ENCODE measurements at places on chromosomes 5 and 9. TPM values are rescaled to one million over a fixed set of nuclear protein-coding genes. Genes with fewer than 3 reads are reported as not detected.

GRCh38 chr9:60546406-60546805, 367.8 kb upstream of the SPATA31A5 start:
- DNase-seq, result no peak
- H3K4me3 ChIP-seq, result no peak overlapping the region
- H3K27ac ChIP-seq, result no peak overlapping the region
- no peaks in the 10 kb centered on the region for H3K27me3 ChIP-seq
- no peaks in the 10 kb centered on the region for H3K4me1 ChIP-seq

GRCh38 chr9:135591506-135592330, 30.2 kb downstream of the PAEP start:
- H3K27me3 ChIP-seq, result peaks cover 16% of the 10 kb centered on the region
- DNase-seq, result no peak
- no peak overlapping the region for H3K4me3 ChIP-seq
- no peaks in the 10 kb centered on the region for H3K36me3 ChIP-seq
- H3K4me1 ChIP-seq, result no peaks in the 10 kb centered on the region
- H3K27ac ChIP-seq, result no peak overlapping the region

The HSD17B3 gene
- 0.26 TPM for total RNA-seq

- peak overlapping the region; percentile 29 for H3K27ac ChIP-seq
- peak; percentile 78 for DNase-seq
- H3K27me3 ChIP-seq, result no peaks in the 10 kb centered on the region
- H3K4me1 ChIP-seq, result peaks cover 43% of the 10 kb centered on the region
- no peaks in the 10 kb centered on the region for H3K36me3 ChIP-seq
Observed at GRCh38 chr5:137142764-137143605, 356.1 kb downstream of the SPOCK1 start.

DNA sequence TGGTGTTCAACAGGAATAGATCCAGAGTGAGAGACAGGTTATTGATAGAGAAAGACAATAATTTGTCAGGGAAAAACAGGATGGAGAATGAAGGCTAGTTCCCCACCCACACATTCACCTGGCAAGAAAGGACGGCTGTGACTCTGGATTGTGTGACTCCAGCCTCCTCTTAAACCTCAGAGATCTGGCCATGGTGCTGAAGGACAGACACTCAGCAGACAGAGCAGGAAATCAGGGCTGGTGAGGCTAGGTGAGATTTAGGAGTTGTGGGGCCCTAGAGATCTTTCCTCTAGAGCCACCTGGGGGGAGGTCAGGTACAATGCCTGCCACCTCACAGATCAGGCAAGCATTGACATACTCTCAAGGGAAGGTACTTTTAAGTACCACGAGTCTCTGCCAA, 15.2 kb downstream of the OR1B1 start:
- no peaks in the 10 kb centered on the region for H3K27me3 ChIP-seq
- no peak overlapping the region for H3K4me3 ChIP-seq
- DNase-seq, result peak; percentile 15
- H3K4me1 ChIP-seq, result no peaks in the 10 kb centered on the region
- H3K36me3 ChIP-seq, result no peaks in the 10 kb centered on the region
- no peak overlapping the region for H3K27ac ChIP-seq

- H3K4me1 ChIP-seq, result no peaks in the 10 kb centered on the region
- H3K27ac ChIP-seq, result no peak overlapping the region
- DNase-seq, result no peak
- H3K27me3 ChIP-seq, result peaks cover 78% of the 10 kb centered on the region
- H3K4me3 ChIP-seq, result no peak overlapping the region
Observed at GRCh38 chr5:167594750-167595149, 696.7 kb upstream of the WWC1 start.

The LHX6 gene
- total RNA-seq, result 16.5 TPM

DNA sequence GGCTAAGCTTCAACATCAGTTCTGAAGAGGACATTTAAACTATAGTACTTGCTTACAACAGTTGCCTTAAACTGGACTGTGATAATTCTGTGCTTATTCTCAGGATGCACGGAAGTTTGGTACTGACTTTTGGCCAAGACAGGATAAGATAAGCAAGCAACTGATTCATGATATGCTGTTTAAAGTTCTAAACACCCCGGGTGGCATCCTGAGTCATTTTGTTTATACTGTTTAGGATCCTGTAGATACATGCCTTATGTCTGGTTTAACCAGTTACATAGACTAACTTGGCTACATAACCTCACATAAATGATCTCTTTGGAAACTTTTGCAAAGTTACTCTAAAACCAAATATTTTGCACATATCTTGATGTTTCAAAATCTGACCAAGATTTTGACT, 95.9 kb downstream of the CDH9 start:
- H3K36me3 ChIP-seq, result no peaks in the 10 kb centered on the region
- H3K4me1 ChIP-seq, result peaks cover 10% of the 10 kb centered on the region
- H3K4me3 ChIP-seq, result no peak overlapping the region
- DNase-seq, result peak; percentile 71

GRCh38 chr5:100758780-100759179, 144.3 kb downstream of the ST8SIA4 start:
- peaks cover 14% of the 10 kb centered on the region for H3K4me1 ChIP-seq
- no peaks in the 10 kb centered on the region for H3K36me3 ChIP-seq
- H3K4me3 ChIP-seq, result no peak overlapping the region
- no peaks in the 10 kb centered on the region for H3K27me3 ChIP-seq
- no peak overlapping the region for H3K27ac ChIP-seq

GRCh38 chr5:102294886-102295395, 1.1 kb downstream of the SLCO4C1 start:
- H3K27me3 ChIP-seq, result peaks cover 24% of the 10 kb centered on the region
- no peak overlapping the region for H3K27ac ChIP-seq
- no peak overlapping the region for H3K4me3 ChIP-seq
- H3K36me3 ChIP-seq, result no peaks in the 10 kb centered on the region

The HSPB3 gene
- total RNA-seq, result not detected

The KIF4B gene
- not detected for total RNA-seq

DNA sequence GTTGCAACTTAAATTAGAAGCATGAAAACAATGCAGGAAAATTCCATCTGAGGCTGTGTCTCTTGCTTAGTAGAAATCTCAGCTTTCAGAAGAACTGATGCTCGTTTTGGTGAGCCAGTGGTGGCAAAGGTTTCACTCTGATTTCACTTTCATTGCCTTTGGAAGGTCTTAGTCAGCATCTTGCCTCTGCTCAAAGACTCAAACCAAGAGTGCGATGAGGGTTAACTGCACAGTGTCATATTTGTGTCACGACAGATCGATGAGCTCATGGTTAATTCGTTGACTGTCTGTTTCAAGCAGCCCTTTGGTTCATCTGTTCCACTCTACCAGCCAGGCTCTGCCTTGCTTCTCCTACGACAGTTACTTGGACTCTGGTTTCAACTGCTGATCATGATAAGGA, 331.3 kb upstream of the KIF2A start:
- H3K4me3 ChIP-seq, result no peak overlapping the region
- H3K27me3 ChIP-seq, result peaks cover 32% of the 10 kb centered on the region
- no peak for DNase-seq

GRCh38 chr9:91127653-91128052, 234.1 kb downstream of the AUH start:
- peaks cover 32% of the 10 kb centered on the region for H3K4me1 ChIP-seq
- H3K27ac ChIP-seq, result 0 out of 2 replicates have a peak overlapping the region, but pooled peaks have one; percentile 16
- peak; percentile 62 for DNase-seq
- no peaks in the 10 kb centered on the region for H3K36me3 ChIP-seq
- H3K4me3 ChIP-seq, result no peak overlapping the region

GRCh38 chr9:36924071-36924470, 110.0 kb downstream of the PAX5 start:
- no peak overlapping the region for H3K4me3 ChIP-seq
- H3K27ac ChIP-seq, result peak overlapping the region; percentile 90
- peak; percentile 96 for DNase-seq
- no peaks in the 10 kb centered on the region for H3K27me3 ChIP-seq
- H3K36me3 ChIP-seq, result no peaks in the 10 kb centered on the region

DNA sequence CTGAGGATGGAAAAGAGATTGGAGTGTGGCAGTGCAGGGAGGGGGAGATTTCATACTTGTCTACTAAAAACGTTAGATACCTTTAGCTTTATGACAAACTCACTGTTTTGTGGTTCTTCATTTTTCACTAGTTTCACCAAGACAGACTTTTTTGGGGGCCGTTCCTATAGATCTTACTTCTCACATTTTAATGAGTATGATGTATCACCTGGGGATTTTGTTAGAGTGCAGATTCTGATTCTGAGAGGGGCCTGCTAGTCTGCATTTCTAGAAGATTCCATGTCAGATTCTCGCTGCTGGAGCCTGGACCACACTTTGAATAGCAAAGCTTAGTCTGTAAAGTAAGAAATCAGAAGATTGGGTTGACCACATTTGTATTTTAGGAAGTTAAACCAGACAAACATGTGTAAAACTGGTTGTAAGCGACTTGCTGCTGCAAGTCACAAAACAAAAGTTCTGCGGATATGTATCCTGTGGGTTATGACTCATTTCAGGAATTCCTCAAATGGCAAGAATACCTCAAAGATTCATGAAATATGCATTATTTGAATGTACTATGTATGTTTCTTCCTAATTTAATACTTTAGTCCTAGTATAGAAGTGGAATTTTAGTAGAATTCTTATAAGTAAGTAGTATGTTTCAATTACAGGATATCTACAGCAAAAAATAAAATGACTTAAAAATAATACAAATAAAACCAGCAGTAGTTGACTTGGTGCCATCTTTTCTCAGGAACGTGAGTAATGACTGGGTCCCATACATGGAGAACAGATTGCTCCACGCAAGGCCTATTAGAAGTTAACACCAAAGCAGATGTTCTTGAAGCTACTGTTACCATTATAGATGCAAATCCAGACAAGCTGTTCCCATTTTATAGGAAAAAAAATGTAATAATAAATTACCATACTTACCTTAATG, 27.8 kb downstream of the NFIL3 start:
- peak; percentile 77 for DNase-seq
- H3K36me3 ChIP-seq, result no peaks in the 10 kb centered on the region
- H3K27me3 ChIP-seq, result no peaks in the 10 kb centered on the region
- peaks cover 34% of the 10 kb centered on the region for H3K4me1 ChIP-seq
- no peak overlapping the region for H3K4me3 ChIP-seq
- H3K27ac ChIP-seq, result peak overlapping the region; percentile 40

- DNase-seq, result no peak
- H3K4me3 ChIP-seq, result no peak overlapping the region
- H3K36me3 ChIP-seq, result no peaks in the 10 kb centered on the region
- no peaks in the 10 kb centered on the region for H3K27me3 ChIP-seq
- H3K27ac ChIP-seq, result no peak overlapping the region
Observed at GRCh38 chr9:98416294-98417248, 161.1 kb upstream of the TBC1D2 start.

The PCDHGC4 gene
- 1.5 TPM for total RNA-seq

- H3K4me3 ChIP-seq, result peak overlapping the region; percentile 46
- DNase-seq, result no peak
- no peaks in the 10 kb centered on the region for H3K36me3 ChIP-seq
- H3K27ac ChIP-seq, result no peak overlapping the region
- H3K27me3 ChIP-seq, result peaks cover 43% of the 10 kb centered on the region
Observed at GRCh38 chr9:85522459-85523092, 219.2 kb downstream of the AGTPBP1 start.

GRCh38 chr5:118551716-118552115, 436.6 kb downstream of the DTWD2 start:
- H3K4me1 ChIP-seq, result no peaks in the 10 kb centered on the region
- no peak for DNase-seq
- no peak overlapping the region for H3K4me3 ChIP-seq
- H3K36me3 ChIP-seq, result no peaks in the 10 kb centered on the region

- no peaks in the 10 kb centered on the region for H3K36me3 ChIP-seq
- no peaks in the 10 kb centered on the region for H3K27me3 ChIP-seq
- no peak for DNase-seq
- H3K4me3 ChIP-seq, result no peak overlapping the region
- no peak overlapping the region for H3K27ac ChIP-seq
- H3K4me1 ChIP-seq, result no peaks in the 10 kb centered on the region
Observed at GRCh38 chr9:78756813-78757510, 460.0 kb downstream of the PSAT1 start.

GRCh38 chr9:91714874-91715615, 235.0 kb downstream of the ROR2 start:
- DNase-seq, result no peak
- no peaks in the 10 kb centered on the region for H3K36me3 ChIP-seq
- H3K27ac ChIP-seq, result no peak overlapping the region

The FAM200C gene
- total RNA-seq, result 2.6 TPM

The SLC45A2 gene
- not detected for total RNA-seq

DNA sequence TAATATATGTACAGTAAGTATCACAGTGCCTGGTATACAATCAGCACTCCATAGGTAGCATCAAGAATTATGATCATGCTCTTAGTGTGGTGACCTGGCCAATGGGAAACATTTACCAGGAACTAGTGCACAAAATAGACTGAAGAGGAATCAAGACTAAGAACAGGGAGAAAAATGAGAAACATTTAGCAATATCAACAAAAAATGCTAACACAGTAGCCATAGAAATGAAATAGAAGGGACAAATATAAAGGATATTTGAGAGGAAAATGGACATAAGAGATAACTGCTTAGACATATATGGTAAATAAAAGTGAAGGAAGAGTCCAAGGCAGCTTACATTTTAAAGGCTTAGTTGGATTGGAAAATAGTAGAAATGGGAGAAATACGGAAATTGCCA, 16.5 kb upstream of the SPATA9 start:
- H3K27me3 ChIP-seq, result no peaks in the 10 kb centered on the region
- H3K4me3 ChIP-seq, result no peak overlapping the region
- DNase-seq, result no peak
- no peaks in the 10 kb centered on the region for H3K36me3 ChIP-seq
- H3K4me1 ChIP-seq, result peaks cover 6% of the 10 kb centered on the region

GRCh38 chr5:175015028-175015685, 290.8 kb downstream of the MSX2 start:
- H3K36me3 ChIP-seq, result no peaks in the 10 kb centered on the region
- H3K4me3 ChIP-seq, result no peak overlapping the region
- H3K4me1 ChIP-seq, result no peaks in the 10 kb centered on the region
- H3K27me3 ChIP-seq, result peaks cover 15% of the 10 kb centered on the region
- H3K27ac ChIP-seq, result no peak overlapping the region

DNA sequence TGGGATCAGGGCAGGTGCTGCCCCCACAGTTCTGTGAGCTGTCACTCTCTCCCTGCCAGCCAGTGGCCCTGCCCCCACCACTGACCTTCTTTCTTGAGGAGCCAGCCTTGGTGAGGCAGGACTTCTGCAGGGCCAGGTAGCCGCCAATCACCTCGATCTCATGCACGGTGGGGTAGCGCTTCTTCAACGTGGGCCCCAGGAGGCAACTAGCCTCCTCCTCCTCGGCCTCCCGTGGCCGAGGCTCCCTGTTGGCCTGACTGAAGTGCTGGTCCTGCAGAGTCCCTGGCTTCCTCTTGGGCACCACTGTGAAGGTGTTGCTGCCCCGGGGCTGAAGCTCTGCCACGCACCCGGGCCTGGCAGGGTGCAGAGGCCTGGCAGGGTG, 1.6 kb downstream of the TPRN start:
- H3K4me1 ChIP-seq, result peaks cover 46% of the 10 kb centered on the region
- no peak overlapping the region for H3K27ac ChIP-seq
- no peak for DNase-seq
- no peaks in the 10 kb centered on the region for H3K27me3 ChIP-seq
- no peaks in the 10 kb centered on the region for H3K36me3 ChIP-seq

All from PC-3 (cell line).